ENCODE measurements at places on chromosomes 16 and 17.

GRCh38 chr17:58191241-58191896 is 1.2 kb upstream of the EPX start:
- H3K27me3 ChIP-seq, result no peaks in the 10 kb centered on the region
- H3K4me3 ChIP-seq, result no peak overlapping the region
- no peak for DNase-seq
- H3K4me1 ChIP-seq, result no peaks in the 10 kb centered on the region
- no peaks in the 10 kb centered on the region for H3K36me3 ChIP-seq
- no peak overlapping the region for H3K27ac ChIP-seq

DNA sequence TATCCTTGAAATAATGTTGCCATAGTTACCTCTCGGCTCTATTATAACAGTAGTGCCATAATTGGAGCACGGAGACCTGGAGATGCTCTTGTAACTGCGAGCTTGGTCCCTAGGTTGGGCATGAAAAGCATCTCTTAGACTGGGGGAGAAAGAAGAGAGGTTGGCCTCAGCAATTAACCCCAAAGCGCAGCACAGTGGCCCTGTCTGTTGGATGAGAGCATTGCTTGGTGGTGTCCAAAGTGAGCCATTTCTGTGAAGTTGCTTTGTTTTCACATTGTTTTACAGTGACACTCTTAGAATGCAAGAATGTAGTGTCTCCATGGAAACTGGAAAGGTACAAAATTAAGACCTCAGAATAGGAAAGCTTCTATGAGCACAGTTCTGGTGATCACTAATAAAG is 660.7 kb upstream of the EEF2KMT start:
- no peaks in the 10 kb centered on the region for H3K36me3 ChIP-seq
- no peak for DNase-seq
- H3K27ac ChIP-seq, result no peak overlapping the region
- H3K4me3 ChIP-seq, result no peak overlapping the region
- H3K4me1 ChIP-seq, result no peaks in the 10 kb centered on the region
- H3K27me3 ChIP-seq, result peaks cover 2% of the 10 kb centered on the region

DNA sequence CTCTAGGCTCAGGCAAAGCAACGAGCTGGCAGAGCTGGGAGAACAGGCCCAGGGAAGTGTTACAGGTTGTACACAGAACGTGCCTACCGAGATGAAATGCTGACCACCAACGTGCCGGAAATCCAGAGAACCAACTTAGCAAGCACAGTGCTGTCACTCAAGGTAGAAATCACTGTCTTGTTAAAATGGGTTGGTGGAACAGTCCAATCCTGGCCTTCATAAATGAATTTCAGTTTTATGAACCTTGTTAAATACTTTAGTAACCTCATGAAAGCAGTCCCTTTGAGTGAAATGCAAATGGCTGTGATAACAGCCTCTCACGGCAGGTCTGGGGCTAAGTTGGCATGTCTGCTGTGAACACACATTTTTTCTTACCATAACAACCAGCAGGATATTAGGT is 29.0 kb downstream of the ETV4 start:
- H3K4me3 ChIP-seq, result no peak overlapping the region
- DNase-seq, result no peak
- no peaks in the 10 kb centered on the region for H3K27me3 ChIP-seq
- no peaks in the 10 kb centered on the region for H3K4me1 ChIP-seq

DNA sequence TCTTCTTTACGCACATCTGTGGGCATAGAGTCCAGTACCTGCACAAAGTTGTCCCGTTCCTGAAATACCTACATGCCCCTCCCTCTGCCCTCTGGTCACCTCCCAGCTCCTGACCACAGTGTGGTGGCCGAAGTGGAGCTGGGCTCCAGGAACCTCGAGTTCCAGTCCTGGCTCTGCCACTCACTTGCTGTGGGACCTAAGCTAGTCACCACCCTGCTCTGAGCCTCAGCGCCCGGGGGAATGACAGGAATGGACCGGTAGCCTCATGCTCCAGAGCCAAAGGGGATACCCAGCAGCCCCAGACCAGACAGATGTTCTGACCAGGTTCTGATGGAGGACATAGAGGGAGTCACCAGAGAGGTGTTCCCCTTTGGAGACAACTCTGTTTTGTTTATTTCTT is 26.7 kb upstream of the ITGA3 start:
- H3K36me3 ChIP-seq, result no peaks in the 10 kb centered on the region
- H3K27ac ChIP-seq, result no peak overlapping the region
- peaks cover 5% of the 10 kb centered on the region for H3K27me3 ChIP-seq
- H3K4me3 ChIP-seq, result no peak overlapping the region
- no peak for DNase-seq

GRCh38 chr16:67243481-67243880 is 3.8 kb downstream of the FHOD1 start:
- H3K27ac ChIP-seq, result no peak overlapping the region
- H3K4me1 ChIP-seq, result peaks cover 48% of the 10 kb centered on the region
- peaks cover 3% of the 10 kb centered on the region for H3K36me3 ChIP-seq
- peaks cover 4% of the 10 kb centered on the region for H3K27me3 ChIP-seq
- DNase-seq, result no peak
- H3K4me3 ChIP-seq, result no peak overlapping the region

DNA sequence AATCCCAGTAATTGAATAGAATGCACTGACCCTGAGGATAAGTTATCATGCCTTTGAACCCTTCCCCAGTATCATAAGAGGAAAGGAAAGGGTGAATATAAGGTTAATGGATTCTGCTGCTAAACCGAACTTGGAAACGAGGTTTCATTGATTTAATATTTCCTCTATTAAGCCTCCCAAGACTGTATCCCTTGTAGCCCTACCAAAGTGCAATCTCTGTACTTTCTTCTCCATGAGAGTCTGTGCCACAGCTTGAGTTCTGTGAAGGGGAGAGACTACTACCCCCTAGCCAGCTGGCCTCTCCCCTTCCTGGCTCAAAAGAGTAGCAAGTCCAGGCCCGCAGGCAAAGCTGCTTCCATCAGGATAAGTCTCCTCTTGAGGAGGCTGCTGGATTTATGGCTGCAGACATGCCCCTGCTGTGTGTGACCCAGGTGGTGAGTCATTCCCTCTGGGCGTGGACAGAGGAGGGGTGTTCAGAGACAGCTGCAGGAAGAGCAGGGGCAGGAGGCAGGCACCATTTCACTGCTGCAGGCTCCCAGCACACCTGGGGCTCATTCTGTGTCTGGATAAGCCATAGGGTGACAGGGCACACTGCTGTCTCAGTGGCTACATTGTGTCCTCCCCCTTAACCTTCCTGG is 58.4 kb downstream of the TOM1L2 start:
- H3K27me3 ChIP-seq, result no peaks in the 10 kb centered on the region
- H3K36me3 ChIP-seq, result no peaks in the 10 kb centered on the region
- H3K27ac ChIP-seq, result no peak overlapping the region
- H3K4me1 ChIP-seq, result 0 out of 2 replicates have a peak, but pooled peaks cover 8% of the 10 kb centered on the region
- DNase-seq, result peak; percentile 59

GRCh38 chr17:80691784-80692183 is 147.1 kb downstream of the RPTOR start:
- 0 out of 2 replicates have a peak overlapping the region, but pooled peaks have one; percentile 37 for H3K27ac ChIP-seq
- H3K36me3 ChIP-seq, result peaks cover 4% of the 10 kb centered on the region
- no peak overlapping the region for H3K4me3 ChIP-seq
- DNase-seq, result no peak
- no peaks in the 10 kb centered on the region for H3K27me3 ChIP-seq
- peaks cover 7% of the 10 kb centered on the region for H3K4me1 ChIP-seq

- no peaks in the 10 kb centered on the region for H3K4me1 ChIP-seq
- no peaks in the 10 kb centered on the region for H3K36me3 ChIP-seq
- no peak overlapping the region for H3K27ac ChIP-seq
These were observed 356.3 kb upstream of the SOX9 start for GRCh38 chr17:71764505-71764904.

GRCh38 chr17:44595216-44595775 is 38.0 kb downstream of the FZD2 start:
- no peak overlapping the region for H3K4me3 ChIP-seq
- no peak for DNase-seq
- H3K36me3 ChIP-seq, result no peaks in the 10 kb centered on the region
- H3K27me3 ChIP-seq, result peaks cover 4% of the 10 kb centered on the region
- no peak overlapping the region for H3K27ac ChIP-seq
- H3K4me1 ChIP-seq, result no peaks in the 10 kb centered on the region

DNA sequence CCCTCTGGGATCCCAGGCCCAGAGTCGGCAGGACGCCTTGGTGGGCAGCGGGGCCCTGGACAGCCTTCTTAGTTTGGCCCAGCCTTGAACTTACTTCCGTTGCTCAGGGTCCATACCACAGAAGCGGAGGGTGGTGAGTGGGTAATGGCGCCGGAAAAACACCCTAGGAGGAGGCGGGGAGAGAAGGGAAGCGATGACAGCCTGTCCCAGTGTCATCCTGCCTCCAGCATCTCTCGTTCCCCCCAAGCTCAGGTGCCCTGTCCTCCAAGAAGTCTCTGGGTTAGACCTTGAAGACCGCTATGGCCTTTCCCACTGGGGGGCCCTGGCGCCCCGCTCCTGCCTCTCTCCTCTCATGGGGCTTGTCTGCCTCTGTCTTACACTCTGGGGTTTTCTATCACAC is 22.9 kb downstream of the TNS4 start:
- H3K4me3 ChIP-seq, result no peak overlapping the region
- peaks cover 21% of the 10 kb centered on the region for H3K4me1 ChIP-seq
- H3K27me3 ChIP-seq, result no peaks in the 10 kb centered on the region
- no peak overlapping the region for H3K27ac ChIP-seq
- no peak for DNase-seq

DNA sequence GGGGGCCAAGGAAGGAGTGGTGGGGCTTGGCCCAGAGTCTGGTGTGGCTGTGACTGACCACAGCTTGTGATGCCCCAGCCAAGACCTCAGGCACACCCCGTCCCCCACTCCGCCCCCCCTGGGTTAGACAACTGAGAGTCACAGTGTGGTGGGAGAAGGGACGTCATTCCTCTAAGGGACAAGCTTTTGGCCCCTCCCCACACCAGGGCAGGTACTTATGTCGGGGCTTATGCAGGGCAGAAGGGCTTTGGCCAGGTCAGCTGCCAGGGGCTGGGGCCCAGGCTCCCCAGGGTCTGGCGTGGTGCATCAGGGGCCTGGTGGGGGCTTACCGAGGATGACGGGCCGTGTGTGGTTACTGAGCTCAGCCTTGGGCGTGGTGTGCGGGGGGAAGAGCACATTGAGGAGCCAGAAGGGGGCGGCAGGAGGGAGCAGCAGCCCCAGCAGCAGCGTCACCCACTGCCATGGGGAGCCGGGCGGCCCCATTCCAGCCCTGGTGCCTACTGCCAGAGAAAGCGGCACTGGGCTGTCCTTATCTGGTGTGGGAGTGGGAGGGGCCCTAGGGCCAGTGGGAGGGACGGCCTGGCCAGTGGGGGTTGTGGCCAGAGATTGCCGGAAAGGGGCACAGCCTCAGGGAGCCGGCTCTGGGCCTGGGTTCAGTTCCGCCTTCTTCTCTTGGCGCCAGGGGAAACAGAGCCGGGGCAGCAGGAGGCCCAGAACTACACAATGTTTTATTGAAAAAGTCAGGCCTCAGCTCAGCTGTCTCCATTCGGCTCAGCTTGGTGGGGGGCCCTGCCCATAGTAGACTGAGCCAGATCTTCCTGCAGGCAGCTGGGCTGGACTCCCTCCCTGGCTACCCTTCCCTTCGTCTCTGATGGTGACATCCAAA is at the start of gene LCAT:
Gene LCAT, minus strand, starts transcription at position 502 of the 886 bp plus-strand sequence. Its CDS starts 19 bp downstream, at position 483.
- no peak within 1 kb of the TSS for H3K4me3 ChIP-seq
- DNase-seq, result no peak

DNA sequence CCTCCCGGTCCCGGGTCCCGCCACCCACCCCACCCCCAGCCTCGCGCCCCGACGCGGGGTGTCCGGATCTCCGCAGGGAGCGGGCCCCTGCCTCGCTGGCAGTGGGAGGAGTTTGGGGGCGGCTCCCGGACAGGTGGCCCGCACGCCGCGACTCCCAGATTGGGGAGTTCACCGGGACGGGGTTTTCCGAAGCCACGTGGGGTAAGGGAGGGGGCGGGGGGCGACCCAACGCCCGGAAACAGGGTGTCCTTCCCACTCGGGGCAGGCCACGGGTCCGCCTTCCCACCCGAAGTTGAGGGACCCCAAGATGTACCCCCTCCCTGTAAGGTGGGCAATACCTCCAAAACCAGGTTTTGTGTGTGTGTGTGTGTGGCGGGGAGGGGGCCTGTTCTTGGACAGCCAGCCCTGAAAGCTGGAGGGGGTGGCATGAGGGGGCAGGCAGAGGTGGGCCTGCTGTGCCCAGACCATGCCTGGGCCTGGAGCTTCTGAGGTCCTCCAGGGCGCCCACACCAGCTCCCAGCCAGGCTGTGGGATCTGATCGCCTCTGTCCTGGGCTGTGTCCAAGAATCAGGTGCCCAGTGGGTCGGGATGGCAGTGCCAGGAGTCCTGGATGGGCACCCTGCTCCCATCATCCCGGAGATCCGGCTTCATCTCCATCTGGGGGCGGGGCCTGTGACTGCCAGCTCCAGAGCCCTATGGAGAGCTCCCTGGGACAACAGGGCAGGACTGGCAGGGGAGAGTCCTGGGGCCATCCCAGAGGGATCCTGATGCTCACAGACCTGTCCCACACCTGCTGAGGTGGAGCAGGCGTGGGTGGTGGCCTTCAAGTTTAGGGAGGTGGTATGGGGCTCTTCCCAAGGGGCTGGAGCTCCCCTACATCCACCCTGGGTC is 767 bp downstream of the SYNGR2 start:
- H3K4me1 ChIP-seq, result peaks cover 38% of the 10 kb centered on the region
- H3K27ac ChIP-seq, result peak overlapping the region; percentile 65
- peaks cover 33% of the 10 kb centered on the region for H3K36me3 ChIP-seq
- H3K27me3 ChIP-seq, result no peaks in the 10 kb centered on the region

GRCh38 chr17:45172541-45173286 is 11.0 kb downstream of the HEXIM2 start:
- peak overlapping the region; percentile 58 for H3K4me3 ChIP-seq
- DNase-seq, result peak; percentile 97
- H3K36me3 ChIP-seq, result peaks cover 5% of the 10 kb centered on the region
- peaks cover 24% of the 10 kb centered on the region for H3K4me1 ChIP-seq
- H3K27me3 ChIP-seq, result no peaks in the 10 kb centered on the region

DNA sequence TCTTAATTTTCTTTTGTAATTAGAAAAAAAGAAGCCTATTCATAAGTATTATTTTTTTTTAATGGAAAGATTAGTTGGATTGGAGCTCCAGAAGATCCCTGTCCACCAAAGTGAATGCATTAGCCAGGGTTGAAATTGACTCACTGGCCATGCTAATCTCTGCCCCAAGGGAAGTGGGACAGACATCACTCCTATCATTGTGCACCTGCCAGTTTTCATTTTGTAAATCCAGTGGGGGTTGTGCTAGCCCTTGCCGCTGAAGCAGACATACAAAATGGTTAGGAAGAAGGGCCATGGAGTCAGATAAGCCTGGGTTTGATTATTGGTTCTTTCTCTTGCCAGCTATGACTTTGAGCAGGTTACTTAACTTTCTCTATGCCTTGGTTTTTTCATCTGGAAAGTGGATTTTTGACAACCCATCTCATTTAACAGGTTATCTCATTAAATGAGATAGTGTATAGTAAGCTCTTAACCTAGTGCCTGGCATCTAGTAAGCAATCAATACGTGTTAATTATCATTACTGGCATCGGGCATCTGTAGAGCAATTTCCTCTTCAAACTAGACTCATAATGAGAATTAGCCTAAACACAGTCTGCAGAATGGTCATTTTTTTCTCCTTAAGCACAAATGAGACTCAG is 216.9 kb downstream of the IRX3 start:
- no peaks in the 10 kb centered on the region for H3K27me3 ChIP-seq
- no peak overlapping the region for H3K27ac ChIP-seq
- DNase-seq, result no peak

Data from DND-41 (cell line).